CD4-positive, alpha-beta T cell treated with Interleukin-4 for 4 hours (primary cell): ENCODE measurements at places on chromosomes 6 and 20.

DNA sequence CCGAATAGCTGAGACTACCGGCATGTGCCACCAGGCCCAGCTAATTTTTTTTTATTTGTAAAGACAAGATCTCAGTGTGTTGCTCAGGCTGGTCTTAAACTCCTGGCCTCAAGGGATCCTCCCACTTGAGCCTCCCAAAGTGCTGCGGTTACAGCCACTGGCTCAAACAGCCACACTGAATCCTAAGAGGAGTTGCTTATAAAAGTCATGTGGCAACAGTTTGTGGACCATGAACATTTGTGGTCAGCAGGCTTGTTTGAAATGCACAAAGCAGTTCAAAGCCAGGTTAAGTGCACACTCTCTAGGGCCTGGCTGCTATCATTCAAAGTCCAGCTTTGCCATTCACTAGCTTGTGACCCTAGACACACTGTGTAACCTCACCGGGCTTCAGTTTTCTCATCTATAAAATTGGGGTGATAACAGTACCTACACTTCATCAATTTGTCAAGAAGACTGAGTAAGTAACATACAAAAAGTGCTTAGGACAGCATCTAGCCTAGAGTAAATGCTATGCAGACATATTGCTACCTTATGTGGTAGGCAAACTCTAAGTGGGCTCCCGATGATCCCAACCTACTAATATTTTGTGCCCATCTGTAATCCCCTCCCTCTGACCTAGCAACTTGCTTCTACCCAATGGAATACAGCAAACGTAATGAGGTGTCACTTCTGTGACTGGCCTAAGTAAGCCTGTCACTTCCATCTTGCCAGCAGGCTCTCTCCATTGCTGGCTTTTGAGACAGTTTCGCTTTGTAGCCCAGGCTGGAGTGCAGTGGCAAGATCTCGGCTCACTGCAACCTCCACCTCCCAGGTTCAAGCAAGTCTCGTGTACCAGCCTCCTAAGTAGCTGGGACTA, 122.9 kb downstream of the ZMYND8 start:
- no peak for DNase-seq

DNA sequence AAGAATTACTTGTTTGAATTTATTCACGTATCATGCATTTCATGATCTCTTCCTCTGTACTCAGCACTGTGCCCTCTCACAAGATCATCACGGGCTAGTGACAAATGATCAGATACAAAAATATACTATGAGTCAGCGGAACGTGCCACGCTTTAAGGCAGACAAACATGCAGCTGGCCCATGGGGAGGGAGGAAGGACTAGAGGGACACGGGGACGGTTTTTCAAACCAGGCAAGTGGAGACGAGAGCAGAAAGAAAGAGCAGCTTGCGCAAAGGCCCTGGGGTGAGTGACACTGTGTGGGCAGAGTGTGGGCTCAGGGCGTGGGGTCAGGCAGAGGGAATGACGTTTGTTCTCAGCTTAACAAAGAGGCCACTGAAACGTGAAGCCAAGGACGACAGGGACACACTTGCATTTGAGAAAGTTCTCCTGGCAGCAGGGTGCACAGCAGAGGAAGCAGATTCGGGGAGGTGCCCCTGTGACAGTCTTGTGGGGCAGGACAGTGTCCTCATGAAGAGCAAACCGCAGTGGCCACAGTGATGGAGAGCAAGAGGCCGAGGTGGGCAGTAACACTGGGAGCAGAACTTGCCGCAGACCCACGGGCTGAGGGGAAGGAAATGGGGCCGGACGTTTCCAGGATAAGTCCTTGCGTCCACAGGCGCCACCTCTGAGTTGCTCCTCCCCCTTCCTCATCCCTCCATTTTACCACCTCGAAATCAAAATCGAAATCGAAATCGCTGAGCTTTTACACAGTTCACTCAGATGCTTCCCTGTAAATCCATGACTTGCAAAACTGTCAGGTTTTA, 6.9 kb upstream of the RPS6KA2 start:
- DNase-seq: no peak

DNA sequence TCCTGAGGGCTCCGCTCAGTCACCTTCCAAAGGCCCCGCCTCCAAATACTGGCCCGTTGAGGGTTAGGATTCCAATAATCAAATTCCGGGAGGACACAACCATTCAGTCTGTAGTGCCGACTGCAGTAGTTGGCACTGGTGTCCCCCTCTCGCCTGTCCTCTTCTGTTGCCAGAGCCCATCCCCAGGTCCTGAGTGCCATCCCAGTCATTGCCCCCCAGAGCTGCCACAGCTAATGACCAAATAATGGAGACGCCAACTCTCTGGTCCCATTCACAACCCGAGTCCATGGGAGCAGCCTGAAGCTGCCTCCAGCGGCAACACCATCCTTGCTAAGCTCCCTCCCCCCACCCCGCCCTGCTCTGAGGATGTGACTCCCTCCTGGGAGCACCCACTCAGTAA, 115.9 kb downstream of the JPH2 start:
- DNase-seq: no peak

- DNase-seq: peak; percentile 76
Observed at GRCh38 chr6:53302678-53303360, 45.9 kb downstream of the ELOVL5 start.

- DNase-seq: no peak
Observed at GRCh38 chr20:52993076-52993475, 20.9 kb downstream of the TSHZ2 start.

DNA sequence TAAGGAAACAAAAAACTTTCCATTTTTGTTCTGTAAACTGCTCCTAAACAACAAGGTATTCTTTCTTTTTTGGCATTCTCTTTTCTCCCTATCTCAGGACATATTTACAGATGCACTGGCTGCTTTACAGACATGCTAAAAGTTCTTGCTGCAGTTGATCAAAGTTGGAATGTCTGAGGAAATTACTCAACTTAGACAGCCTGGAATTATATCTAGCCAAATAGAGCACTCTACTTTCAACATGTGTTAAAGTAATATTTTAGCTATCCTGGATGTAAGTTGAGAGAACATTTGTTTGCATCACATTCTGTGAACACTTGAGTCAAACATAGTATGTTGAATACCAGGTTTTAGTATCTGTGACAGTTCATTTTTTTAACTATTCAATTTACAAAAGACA, 24.8 kb downstream of the TASP1 start:
- no peak for DNase-seq

GRCh38 chr6:28586324-28586723, 60.6 kb downstream of the GPX5 start:
- no peak for DNase-seq

GRCh38 chr6:152828431-152828830, 77.8 kb downstream of the VIP start:
- DNase-seq: no peak

GRCh38 chr6:8543714-8544113, 108.4 kb upstream of the SLC35B3 start:
- no peak for DNase-seq

- DNase-seq: no peak
Observed at GRCh38 chr6:34697544-34697836, 923 bp upstream of the ILRUN start.

DNA sequence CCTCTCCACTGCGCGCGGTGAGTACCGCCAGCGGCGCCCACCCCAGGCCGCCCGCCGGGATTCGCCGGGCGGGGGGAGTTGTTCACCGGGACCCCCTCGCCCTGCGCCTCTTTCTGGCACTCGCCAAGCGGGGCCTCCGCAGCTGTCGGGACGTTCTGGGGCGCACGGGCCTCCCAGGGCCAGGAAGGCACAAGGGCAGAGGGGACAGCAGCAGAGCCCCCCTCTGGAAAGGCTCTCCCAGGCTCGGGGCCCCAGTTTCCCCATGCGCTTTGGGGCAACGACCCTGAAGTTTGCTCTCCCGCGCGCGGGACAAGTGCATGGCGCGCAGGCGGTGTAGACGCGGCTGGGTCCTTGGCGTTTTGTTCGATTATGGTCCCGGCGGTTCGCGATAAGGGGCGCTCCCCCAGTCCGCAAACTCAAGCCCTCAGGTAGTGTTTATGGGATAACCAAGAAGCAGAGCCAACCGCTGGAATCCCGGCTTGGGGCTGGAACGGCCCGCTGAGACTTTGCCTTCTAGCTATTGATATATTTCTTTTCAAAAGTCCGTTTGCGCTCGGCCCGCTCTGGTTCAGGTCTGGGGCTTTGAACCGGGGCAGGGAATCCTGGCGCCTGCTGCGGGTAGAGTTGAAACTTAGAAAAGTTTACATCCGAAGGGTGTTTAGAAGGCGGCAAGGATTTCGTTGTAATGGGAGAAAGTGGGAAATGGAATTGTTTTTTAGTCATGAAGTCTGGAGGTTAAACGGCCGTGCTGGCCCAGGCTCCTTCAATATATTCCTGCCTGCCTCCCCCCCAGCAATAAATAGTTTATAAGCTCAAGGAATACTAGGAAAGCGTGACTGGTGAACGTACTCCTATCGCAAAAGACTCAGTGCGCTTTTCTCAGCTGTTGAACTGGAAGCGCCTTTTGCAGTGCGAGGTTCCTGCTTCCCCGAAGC, 595 bp downstream of the EYA2 start:
- DNase-seq: no peak

DNA sequence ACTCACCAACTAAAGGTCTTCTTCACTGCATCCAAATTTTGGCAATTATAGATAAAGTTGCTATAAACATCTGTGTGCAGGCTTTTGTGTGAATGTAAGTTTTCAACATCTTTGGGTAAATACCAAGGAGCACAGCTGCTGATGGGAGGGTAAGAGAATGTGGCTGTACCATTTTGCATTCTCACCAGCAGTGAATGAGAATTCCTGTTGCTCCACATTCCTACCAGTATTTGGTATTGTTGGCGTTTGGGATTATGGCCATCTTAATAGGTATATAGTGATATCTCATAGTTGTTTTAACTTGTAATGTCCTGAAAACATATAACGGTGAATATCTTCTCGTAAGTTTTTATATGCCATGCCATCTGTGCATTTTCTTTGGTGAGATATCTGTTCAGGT, 69.3 kb downstream of the ILRUN start:
- DNase-seq: no peak

GRCh38 chr20:21503345-21503744, 10.5 kb downstream of the NKX2-2 start:
- DNase-seq: no peak

DNA sequence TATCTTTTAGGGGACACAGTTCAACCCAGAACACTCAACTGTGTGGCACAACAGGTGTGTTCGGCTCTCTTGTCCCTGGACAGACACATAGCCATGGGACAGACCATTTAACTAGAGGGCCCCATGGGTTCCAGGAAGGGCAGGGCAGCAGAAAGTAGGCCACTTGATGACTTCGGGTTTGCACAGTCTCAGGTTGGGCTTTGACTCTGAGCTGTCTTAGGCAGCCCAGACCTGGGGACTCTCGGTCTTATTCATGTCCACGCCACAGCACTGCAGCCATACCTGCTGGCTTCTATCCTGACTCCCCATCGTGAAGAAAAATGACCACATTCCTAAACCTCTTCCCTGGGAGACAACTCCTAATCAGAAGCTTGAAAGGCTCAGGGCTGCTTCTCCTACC, 146.1 kb upstream of the AKAP12 start:
- no peak for DNase-seq

DNA sequence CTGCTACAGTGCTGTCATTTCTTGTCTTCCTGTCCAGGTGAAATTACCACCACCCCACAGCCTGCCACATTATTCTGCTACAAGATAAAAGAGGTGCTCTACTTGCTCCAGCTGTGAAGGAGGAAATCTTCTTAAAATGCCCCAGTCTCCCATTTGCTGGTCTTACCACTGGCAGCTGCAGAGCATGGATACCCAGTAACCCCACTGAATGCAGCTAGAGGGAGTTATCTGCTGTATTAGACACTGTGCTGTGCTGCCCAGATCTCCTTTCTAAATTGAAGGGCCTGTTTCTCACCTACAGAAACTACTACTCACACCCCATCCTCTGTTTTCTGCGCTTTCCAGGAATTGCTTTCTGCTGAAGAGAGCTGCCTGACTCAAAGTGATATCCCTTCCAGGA, 517.8 kb downstream of the PKHD1 start:
- DNase-seq: no peak

GRCh38 chr6:44298864-44299263, 14.3 kb downstream of the AARS2 start:
- DNase-seq: no peak

DNA sequence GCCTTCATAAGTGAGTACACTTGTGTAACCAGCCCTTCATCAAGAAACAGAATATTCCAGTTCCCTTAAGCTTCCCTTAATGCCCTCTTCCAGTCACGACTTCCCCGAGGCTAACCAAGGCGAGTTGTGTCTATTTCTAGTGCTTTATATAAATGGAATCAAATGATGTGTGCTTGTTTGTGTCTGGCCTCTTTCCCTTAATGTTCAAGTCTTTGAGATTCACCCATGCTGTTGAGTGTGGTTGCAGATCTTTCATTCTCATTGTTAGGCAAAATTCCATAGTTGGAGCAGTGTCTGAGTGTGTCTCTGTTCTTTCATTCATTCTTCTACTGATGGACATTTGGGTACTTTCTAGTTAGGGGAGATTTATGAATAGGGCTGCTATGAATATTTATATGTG, 135.0 kb downstream of the CEBPB start:
- no peak for DNase-seq

DNA sequence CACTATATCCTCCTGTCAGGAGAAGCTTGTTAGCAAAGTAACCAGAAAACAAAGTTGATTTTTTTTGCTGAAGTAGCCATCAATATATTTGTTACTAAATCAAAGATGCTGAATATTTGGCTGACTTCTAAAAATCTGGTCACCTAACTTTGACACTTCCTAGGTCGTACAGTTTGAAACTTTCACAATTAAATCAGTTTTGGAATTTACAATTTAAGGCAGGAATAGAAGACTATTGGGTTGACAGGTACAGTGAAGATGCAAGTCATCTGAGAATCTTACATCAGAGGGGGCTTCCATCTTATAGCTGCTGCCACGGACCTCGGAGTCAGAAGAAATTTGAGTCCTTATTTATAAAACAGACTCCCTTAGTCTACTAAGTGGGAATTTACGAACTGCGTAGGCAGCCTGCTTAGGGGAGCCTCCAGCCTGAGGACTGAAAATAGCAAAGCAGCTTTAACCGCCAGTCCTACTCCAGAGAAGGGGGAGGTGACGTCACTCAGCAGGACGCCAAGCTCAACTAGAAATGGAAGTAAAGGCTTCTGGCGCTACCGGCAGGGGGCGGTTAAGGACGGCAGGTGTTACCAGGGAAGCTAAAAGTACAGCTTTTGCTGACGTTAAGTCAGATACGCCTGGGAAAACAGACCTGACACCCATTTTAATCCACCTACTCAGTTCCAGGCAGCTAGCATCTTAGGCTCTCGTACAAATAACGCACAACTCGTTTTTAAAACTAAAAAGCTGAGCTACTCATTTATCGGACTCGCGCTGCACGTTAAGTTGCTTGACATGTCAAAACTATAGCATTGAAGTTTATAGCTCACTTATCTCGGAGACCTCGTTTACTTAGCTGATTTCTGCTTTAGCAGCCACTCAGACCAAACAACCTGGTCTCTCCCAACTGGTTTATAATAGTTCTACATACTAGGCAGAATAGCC, 61.1 kb upstream of the HFE start:
- peak; percentile 90 for DNase-seq

GRCh38 chr6:336159-337114, 44.1 kb downstream of the DUSP22 start:
- DNase-seq: peak; percentile 26

- no peak for DNase-seq
Observed at GRCh38 chr6:11766043-11766442, 12.6 kb downstream of the ADTRP start.
